ENCODE measurements at places on chromosomes 5 and 9.
A peak's percentile ranks its signal among the peaks of the same experiment; 100 is the strongest.

GRCh38 chr5:177183766-177184360 is 50.3 kb downstream of the NSD1 start:
- DNase-seq, result no peak

DNA sequence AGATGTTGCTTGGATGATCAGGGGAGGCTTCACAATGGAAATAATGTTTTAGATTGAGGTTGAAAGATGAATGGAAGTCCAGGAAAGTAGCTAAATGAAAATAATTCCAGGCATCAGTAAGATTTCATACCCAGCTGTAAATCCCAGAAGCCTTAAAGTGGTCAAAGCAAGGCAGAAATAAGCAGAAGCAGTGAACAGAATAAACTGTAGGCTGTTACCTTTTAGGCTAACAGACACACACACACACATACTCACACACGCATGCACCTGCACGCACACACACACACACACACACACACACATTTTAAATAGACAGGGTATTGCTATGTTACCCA is 175.3 kb downstream of the WDR70 start:
- DNase-seq, result no peak

DNA sequence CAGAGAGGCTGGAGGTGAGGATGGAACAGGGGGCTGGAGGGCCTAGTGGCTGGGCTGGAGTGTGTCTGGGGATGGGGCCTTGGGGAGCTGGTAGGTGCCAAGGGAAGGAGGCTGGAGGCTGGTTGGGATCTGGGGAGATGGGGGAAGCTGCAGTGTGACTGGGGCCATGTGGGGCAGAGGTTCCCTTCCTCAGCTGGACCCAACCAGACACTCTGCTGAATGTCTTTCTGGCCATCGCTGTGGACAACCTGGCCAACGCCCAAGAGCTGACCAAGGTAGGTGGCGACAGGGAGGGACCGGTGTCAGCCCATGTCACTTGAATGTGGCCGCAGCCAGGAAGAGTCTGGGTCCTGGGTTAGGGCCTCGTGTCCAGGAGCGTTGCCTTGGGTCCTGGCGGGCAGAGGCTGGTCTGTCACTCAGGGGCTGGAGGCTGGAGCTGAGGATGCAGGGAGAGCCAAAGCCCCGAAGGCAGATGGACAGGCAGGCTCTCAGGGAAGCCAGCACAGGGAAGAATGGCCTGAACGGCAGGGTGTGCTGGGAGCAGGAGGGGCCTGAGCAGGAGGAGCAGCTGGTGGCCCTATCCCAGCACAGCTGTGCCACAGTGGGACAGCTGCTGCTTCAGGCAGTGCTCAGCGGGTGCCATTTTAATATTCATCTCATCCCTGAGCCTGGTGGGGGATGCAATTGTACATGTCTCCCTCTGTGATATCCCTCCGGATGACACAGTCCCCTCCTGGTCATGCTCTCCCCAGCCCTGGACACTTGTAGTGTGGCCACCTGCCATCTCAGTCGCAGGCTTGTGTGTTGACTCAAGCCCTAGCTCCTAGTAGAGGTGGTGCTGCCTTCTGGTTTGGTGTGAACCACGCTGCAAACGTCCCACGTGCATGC is 132.5 kb downstream of the CACNA1B start:
- no peak for DNase-seq

GRCh38 chr9:89933578-89933977 is 328.8 kb downstream of the GADD45G start:
- no peak for DNase-seq

GRCh38 chr5:24163091-24163490 is 481.7 kb downstream of the CDH10 start:
- DNase-seq, result no peak

DNA sequence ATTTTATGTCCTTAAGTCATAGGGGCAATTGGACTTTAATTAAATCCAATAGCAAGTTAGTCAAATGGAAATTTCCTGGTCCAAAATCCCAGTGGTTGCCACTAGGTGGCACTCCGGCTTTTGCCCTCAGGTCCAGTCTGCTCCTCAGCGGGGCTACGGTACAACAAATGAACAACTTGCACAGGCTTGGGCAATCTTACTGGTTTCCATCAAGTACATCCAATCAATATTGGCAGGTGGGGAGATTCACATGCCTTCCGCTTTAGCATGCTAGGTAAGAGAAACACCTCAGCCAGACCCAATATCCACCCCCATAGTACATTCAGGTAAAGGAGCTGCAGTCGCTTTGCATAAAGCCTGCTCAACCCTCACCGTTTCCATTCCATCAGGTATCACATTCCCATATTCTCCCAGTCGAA is 6.3 kb upstream of the MXD3 start:
- DNase-seq, result peak; percentile 44

GRCh38 chr5:141431286-141431685 is 979 bp downstream of the PCDHGA12 start:
- no peak for DNase-seq

DNA sequence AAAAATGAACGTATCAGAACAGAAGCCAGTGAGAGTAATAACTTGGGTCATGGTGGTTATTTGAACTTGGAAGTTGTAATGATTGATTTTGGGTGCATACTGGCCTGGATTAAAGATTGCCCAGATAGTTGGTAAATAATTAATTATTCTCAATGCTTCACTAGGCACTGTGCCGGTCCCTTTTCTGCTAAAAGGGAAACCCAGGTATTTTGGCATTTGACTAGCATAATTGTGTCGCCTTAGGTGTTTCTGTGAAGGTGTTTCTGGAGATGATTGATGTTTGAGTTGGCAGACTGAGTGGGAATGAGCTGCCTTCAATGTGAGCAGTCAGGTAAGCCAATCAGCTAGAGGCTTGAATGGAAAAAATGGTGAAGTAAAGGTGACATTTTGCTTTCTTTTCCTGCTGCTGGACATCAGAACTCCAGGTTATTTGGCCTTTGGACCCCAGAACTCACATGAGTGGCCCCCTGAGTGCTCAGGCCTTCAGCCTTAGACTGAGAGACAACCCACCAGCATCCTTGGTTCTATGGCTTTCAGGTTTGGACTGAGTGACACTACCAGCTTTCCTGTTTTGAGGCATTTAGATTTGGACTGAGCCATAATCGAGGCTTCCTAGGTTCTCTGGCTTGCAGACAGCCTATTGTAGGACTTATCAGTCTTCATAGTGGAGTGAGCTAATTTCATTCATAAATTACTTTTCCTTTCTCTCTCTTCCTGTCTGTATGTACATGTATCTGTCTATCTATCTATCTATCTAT is 120.7 kb upstream of the PAPPA start:
- no peak for DNase-seq

DNA sequence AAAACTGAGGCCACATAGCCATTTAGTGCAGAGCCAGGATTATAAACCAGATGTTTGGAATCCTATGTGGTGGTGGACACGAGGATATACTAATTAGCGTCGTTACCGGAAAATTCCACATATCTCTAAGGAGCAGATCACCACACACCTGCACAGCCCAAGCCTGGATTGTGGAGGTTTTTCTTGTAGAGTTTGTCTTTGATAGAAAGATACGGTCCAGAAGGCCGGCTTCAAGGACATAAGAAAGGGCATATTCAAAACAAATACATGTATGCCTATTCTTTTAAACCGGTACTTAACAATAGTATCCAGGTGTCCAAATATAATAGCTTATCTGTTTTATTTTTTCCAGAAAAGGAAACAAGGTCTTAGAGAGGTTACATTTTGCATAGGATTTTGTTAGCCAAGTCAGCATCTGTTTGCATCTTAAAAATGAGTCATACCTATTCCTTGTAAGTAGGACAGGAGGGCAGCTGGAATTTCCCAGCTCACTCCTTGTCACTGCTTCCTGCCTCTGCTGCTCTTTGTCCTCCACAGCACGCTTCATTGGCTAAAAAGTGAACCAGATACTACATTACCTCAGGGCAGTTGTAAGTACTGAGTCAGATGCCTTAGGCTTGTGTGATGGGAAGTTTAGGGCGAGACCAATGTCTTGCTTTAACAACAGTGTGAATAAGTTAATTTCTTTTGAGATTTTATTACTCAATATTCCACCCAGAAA is 3.6 kb downstream of the TMC1 start:
- no peak for DNase-seq

- DNase-seq, result peak; percentile 53
Observed at GRCh38 chr9:13278023-13278367, 1.5 kb downstream of the MPDZ start.

DNA sequence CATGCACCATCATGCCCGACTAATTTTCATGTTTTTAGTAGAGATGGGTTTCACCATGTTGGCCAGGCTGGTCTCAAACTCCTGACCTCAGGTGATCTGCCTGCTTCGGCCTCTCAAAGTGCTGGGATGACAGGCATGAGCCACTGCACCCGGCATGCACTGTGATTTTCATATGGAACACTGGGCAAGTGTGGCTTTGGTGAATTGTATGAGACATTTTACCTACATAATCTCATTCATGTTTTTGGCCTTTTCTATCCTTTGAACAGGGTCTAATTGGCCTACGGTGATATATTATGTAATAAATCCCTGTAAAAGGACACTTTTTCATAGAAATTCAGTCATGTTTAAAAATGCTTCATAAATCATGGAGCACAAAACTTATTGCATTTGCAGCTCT is 128.7 kb upstream of the SEMA6A start:
- no peak for DNase-seq

DNA sequence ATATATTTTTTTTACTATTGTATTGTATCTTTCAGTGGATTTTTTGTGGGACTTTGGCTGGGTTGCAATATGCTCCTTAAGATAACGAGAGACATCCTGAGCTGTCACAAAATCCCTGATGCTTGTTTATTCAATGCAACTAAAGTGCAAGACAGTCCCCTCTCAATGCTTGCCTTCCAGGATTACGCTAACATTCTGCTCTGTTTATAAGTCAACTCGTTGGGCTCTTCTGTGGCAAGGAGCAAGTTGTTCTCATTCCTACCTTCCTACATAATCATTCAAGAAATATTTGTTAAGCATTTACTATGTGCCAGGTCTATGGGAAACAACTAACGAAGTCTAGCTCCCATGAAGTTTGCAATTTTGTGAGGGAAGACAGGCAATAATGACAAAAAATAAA is 40.4 kb downstream of the JAKMIP2 start:
- no peak for DNase-seq

DNA sequence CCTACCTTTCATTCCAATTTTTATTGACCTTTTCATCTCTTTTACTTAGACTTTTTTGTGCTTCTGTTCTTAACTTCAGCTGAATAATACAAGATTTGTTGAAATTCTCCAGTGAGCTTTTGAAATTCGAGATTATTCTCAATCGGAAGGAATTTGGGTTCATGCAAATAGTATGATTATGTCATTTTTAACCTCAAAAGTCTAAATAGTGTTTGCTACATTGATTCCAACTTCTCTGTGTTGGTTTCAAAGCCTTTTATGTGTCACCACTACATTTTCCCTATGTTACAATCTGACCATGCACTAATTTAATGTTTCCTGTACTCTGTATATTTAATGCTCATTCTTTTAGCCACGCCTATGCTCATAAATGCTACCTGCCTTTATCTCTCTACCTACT is 44.1 kb downstream of the VPS13A start:
- DNase-seq, result no peak

DNA sequence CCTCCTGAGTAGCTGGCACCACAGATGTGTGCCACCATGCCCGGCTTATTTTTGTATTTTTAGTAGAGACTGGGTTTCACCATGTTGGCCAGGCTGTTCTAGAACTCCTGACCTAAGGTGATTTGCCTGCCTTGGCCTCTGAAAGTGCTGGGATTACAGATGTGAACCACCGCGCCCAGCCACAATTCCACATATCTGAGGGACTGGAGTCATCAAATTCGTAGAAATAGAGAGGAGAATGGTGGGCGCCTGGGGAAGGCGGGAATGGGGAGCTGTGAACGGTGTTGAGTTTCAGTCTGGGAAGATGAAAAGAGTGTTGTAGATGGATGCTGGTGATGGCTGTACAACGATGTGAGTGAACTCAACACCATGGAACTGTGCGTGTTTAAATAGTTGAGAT is 1.9 kb upstream of the ABO start:
- DNase-seq, result no peak

- DNase-seq, result no peak
Observed at GRCh38 chr5:81292130-81292529, 9.3 kb upstream of the ZCCHC9 start.

DNA sequence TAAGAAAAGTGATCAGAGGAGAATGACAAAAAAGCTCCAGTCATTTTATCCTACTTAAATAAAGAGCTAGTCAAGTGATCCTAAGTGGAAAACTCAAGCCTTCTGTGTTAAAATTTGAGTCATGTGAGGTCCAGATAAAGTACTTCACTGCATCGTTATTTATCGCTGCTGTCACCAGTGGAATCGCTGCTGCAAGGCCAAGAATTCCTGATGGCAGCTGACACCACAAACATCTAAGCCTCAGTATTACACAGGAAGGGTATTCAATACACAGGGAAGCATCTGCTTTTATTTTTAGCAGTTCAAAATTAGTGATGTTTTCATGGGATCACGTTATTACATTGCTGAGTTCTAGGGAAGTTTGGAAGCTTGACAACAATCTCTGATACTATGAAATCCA is 190.3 kb downstream of the GOLPH3 start:
- no peak for DNase-seq

GRCh38 chr9:35696520-35697215 is 6.9 kb upstream of the TPM2 start:
- DNase-seq, result peak; percentile 36

GRCh38 chr9:102767076-102767475 is 228.1 kb upstream of the CYLC2 start:
- DNase-seq, result no peak

DNA sequence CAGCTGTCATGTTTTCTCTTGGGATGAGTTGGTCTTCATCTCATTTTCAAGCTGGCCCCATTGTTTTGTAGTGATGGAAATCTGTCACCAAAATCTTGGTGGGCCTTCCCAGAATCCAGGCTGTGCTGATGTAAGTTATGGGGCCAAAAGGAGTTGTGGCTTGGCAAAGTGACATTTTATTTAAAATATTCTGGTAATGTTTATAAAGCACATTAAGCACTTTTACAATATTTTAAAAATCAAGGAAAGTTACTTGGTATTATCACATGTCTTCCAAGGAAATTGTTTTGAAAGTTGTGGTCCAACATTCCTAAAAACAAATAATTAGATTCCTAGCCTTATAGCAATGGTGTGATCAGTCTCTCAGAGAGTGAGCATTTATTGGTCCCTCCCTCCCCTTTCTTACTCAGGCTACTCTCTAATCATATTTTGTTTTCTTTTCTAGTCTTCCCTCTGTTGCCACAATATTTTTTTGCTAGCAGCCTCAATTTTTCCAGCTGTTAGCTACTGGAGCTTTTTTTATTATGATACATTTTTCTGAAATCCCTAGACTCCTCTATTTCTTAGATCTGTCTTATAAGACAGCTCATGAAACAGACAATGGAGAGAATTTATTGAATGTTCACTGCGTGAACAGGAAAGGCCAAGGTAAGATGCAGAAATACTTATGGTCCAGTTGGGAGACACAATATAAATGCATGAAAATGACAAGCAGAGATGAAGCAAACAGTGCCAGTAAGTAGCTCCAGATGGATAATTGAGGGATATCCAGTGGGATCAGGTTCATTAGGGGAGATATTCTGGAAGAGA is 408.1 kb upstream of the ZNF608 start:
- no peak for DNase-seq

Data from NCI-H1105 treated with DMSO at 0.1 percent for 48 hours (cell line).